ENCODE measurements at places on chromosomes 3 and 15.
A peak's percentile ranks its signal among the peaks of the same experiment; 100 is the strongest.

- no peak for DNase-seq
These were observed 1092.3 kb downstream of the TUSC7 start for GRCh38 chr3:117801912-117802239.

GRCh38 chr3:178513546-178514380 lies 22.5 kb upstream of the KCNMB2 start:
- DNase-seq: no peak

DNA sequence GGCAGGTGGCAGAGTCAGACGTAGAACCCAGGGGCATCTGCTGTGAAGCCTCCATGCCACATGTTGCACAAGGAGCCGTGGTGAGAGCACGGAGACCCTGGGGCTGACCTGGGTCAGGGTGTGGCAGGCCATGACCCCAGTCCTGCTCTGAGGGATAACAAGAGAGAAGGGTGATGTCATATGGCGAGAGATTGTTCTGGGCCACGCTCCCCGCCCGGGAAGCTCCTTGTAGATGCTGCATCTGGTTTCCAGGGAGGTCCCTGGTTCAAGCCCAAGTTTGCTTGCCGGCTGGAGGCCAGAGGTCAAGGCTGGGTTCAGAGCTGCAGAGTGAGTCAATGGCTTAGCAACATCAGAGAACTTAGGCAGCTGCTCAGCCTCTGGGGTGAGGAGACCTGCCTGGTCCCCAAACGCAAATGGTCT lies 17.3 kb downstream of the FGD5 start:
- DNase-seq: no peak

DNA sequence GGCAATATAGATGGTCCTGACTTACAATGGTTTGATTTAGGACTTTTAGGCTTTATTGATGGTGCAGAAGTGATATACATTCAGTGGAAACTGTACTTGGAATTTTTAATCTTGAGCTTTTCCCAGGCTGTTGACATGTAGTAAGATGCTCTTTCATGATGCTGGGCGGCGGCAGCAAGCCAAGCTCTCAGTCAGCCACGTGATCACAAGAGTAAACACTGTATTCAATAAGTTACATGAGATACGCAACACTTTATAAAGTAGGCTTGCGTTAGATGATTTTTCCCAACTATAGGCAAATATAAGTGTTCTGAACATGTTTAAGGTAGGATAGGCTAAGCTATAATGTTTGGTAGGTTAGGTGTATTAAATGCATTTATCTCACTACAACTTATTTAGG lies 17.9 kb downstream of the PARP9 start:
- no peak for DNase-seq

- no peak for DNase-seq
These were observed 4.6 kb upstream of the SIN3A start for GRCh38 chr15:75455982-75456531.

DNA sequence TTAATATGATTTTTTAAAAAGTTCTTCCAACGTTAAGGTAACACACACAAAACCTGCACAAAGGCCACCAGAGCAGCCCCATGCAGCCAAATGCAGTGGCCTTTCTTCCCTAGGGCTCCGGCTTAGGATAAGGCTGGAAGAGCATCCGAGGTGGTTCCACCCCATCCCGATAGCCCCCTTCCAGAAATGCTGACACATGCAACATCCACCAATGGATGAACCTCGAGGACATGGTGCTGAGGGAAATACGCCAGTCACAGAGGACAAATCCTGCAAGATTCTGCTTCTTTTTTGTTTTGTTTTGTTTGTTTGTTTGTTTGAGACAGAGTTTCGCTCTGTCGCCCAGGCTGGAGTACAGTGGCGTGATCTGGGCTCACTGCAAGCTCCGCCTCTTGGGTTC lies 199.3 kb upstream of the NSMCE3 start:
- no peak for DNase-seq

DNA sequence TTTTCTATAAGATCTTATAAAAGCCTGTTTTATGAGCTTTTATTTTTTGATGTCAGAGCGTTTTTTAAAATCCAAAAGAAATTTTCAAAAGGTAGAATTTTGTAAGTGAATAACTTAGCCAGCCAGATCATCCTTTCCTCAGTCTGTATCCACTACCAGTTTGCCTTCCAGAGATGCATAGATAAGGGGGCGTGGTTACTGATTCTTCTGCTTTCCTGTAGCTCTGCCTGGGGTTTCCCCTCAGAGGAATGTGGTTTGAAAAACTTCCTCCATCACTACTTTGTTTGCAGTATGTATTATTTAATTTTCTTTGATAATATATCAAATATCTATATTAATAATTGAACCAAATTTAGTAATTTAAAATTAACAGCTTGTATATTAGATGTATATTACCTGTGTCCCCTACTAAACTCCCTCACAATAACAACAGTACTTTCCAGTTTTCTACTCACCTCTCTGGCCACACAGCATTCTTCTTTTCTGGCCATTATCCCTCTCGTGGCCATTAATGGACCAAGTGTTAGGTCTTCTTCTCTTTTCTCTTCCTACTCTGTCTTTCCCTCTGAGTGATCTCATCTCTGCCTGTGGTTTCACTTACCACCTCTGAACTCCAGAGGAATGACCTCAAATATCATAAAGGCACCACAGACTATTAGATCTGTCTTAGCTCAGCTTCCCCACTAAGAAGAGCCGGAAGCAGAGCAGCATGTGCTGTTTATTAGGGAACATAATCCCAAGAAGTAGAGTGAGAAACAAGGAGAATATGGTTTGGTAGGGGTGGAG lies 239.7 kb downstream of the UBE2E2 start:
- no peak for DNase-seq

DNA sequence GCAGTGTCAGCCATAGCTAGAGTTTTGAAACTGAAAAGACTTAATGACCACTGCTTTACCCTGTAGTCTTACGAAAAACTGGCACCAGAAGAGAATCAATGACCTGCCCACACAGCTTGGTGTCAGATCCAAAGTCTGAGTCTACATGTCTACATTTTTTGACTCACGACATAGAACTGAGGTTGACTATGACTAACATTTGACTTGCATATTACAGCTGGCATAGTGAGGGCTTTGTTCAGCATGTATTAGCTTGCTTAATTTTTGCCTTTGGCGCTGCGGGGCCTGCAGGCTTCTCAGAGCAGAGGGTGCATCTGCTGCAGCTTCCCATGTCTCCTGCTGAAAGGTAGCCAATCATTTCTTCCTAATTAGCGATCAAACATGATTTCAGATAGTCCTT lies 167.0 kb downstream of the EBLN2 start:
- DNase-seq: no peak

GRCh38 chr3:189690672-189691071 lies 59.5 kb downstream of the TP63 start:
- DNase-seq: no peak

GRCh38 chr15:22949074-22949547 lies 31.1 kb downstream of the CYFIP1 start:
- DNase-seq: no peak

DNA sequence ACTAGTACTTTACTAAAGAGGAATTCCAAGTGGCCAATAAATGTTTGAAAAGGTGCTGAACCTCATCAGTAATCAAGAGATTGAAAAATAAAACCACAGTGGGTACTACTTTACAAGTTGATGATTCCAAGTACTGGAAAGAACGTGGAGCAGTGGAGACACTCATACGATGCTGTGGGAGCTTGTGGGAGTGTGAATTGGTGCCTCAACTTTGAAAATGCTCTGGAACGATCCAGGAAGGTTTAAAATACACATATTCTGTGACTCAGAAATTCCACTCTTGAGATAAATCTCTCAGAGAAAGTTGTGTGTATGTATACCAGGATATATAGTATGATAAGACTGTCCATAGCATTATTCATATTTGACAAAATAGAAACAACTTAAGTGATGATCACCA lies 9.3 kb downstream of the LRCH3 start:
- DNase-seq: no peak

GRCh38 chr3:21826416-21826815 lies 75.4 kb upstream of the ZNF385D start:
- no peak for DNase-seq

DNA sequence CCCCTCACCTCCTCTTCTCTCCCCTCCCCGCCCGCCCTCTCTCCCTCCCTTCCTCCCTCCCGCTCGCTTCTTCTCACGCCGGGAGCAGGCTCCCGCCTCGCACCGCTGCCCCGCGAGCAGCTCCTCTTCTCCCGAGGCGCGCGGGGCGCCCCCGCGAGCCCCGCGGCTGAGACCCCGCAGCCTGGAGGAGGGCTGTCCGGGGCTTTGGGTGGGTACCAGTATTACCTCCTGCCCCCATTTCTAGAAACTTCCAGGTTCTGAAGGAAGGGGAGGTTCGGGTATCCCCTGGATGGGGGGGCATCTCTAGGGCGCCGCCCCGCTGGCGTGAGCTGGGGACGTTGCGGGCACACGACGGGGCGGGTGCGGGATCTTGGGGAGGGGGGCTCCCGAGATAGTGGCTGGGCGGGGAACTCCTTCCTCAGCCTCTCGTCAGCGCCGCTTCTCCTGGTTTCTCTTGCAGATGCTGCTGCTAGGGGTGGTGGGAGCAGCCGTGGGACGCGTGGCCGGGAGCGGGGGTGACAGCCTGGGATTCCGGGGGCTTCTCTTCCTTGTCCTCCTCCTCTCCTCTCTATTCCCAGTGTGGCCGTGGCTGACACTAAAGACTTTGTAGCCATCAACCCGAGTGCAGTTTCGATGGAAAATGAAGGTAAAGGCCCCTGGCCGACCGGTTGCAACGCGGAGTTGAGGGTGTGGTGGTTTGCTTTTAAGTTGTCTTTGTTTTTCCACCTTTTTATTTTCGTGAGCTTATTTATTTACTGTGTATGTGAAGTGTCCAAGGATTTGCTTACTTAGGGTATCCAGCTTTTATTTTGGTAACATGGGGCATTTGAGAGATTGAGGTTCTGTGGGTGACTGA lies 474 bp downstream of the ATP2C1 start:
- DNase-seq: no peak

DNA sequence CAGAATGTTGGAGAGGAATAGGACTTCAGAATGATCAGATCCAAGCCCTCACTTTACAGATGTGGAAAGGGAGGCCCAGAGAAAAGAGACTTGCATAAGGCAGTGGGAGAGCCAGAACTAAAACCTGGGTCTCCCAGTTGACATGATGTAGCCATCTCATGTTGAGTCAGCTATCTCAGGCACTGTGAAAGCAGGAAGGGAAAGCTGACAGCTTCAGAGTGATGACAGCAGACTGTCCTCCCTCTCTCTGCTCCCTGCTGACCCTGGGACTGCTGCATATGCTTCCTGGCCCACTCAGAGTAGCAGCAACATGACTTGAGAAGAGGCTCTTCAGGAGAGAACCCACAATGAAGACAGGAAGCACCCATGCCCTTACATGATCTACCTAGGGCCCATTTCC lies 14.7 kb downstream of the FHIT start:
- no peak for DNase-seq

DNA sequence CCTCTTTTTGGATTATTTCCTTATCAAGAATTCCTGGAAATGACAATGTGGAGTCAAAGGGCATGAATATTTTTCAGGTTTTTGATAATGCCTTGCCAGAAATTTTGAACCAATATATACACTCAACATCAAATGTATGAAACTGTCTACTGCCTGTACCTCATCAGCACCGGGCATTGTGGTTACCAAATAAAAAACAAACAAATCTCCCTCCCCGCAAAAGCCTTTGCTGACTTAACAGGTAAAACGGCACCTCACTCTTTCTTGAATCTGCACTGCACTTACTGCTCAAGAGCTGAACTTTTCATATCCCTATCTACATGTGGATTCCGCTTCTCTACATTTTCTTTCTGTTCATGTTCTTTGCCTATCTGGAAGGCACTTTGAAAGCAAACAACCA lies 134.5 kb upstream of the PRICKLE2 start:
- no peak for DNase-seq

DNA sequence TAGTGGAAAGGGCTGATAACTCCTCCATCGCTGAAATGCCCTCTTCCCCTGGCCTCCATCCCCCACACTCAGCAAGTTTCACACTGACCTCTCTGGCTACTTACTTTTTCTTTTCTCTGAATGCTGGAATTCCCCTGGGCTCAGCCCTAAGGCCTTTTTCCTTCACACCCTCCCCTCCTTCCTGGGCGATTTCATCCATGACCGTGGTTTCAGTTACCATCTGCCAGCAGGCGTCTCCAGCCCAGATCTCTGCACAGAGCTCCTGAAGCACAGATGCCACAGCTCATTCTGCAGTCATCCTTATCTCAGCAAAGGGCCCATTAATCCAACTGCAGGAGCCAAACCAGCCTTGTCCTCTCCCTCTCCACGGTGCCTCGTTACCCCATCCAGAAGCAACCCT lies 114.0 kb downstream of the RFTN1 start:
- no peak for DNase-seq

DNA sequence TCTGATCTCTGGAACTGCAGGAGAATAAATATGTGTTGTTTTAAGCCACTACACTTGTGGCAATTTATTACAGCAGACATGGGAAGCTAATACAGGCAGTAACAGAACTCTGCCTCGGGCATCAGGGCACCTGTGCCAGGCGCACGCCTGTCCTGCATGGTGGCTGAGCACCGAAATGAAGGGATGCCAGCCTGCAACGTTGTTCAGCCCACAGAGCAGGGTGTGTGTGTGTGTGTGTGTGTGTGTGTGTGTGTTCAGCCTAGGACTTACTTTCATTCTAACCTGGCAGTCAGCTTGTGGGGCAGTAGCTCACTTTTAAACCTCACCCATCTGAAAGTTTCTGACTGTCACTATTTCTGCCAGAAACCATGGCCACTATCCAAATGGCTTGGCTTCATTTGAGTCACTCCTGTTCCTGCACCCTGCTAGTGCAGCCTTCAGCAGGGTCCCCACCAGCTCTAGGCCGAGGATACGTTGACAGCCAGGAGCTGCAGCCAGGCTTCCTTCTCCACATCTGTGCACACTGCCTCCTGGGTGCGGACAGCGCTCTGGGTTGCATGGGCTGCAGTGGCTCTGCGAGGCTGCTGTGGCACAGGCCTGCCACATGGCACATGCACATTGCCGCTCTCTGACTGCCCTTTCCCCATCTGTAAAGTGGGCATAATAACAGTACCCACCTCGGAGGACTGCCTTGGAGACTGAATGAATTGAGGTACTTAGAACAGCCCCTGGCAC lies 4.5 kb downstream of the UROC1 start:
- no peak for DNase-seq

DNA sequence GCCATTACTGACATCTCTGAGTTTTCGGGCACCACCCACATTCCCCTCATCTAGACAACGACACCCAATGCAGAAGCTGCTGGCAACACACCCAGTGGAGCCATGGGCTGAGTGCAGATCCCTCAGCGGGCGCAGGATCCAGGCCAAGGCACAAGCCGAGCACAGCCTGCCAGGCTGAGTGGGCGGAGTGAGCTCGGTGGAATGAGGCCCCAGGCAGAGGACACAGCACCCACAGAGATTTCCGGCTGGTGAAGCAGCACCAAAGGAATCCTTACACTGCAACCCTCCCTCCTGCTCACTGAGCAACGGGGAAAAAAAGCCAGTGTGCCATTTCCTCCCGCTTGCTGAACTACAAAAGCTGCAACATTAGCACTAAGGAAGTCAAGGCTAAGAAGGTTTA lies 34.3 kb downstream of the ZMAT3 start:
- peak; percentile 75 for DNase-seq

GRCh38 chr15:38593524-38593923 lies 28.9 kb upstream of the RASGRP1 start:
- DNase-seq: no peak

- DNase-seq: peak; percentile 56
These were observed 12.4 kb downstream of the CIB1 start for GRCh38 chr15:90221246-90221900.

- no peak for DNase-seq
These were observed 2.1 kb downstream of the DBR1 start for GRCh38 chr3:138172625-138173024.

Measured in AG04449 (cell line).